ENCODE measurements at places on chromosomes 13 and 19. TPM values are rescaled to one million over a fixed set of nuclear protein-coding genes. Genes with fewer than 3 reads are reported as not detected.

The S1PR5 gene
- total RNA-seq = 0.74 TPM

DNA sequence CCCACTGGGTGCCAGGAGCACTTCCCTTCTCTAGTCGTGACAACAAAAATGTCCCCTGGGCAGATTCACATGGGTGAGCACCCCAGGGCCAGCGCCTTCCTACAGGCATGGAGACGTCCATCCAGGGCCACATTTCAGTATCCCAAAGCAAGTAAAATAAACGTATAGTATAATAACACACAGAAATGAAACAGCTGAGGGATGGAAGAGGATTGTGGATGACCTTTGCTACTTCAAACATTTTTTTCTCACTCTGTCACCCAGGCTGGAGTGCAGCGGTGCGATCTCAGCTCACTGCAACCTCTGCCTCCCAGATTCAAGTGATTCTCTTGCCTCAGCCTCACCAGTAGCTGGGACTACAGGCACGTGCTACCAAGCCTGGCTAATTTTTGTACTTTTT is 28.2 kb downstream of the CILP2 start:
- no peak for DNase-seq

DNA sequence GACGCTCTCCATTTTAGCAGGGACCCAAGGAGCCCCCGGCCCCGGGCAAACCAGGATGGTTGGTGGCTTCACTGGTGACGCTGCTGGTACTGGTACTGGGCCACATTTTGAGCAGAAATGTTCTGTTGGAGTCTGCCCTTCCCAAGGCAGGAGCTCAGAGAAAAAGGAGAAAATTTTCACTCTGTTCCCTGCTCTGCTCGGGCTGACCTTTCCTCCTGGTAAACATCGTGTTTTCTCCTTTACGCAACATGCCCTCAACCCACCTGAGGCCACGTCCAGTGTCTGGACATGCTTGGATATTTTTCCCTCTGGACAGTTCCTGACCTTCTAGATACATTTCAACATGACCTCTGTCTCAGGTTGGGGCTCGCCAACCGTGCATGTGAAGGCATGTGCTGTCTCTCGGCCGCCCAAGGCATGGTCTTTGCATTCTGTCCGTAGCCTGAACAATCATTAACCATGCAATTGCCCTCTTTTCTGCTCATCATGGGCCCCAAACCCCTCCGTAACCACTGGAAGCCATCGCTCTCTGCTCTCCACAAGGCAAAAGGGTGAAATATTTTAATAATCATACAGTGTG is 115.2 kb upstream of the PEG3 start:
- DNase-seq = no peak

DNA sequence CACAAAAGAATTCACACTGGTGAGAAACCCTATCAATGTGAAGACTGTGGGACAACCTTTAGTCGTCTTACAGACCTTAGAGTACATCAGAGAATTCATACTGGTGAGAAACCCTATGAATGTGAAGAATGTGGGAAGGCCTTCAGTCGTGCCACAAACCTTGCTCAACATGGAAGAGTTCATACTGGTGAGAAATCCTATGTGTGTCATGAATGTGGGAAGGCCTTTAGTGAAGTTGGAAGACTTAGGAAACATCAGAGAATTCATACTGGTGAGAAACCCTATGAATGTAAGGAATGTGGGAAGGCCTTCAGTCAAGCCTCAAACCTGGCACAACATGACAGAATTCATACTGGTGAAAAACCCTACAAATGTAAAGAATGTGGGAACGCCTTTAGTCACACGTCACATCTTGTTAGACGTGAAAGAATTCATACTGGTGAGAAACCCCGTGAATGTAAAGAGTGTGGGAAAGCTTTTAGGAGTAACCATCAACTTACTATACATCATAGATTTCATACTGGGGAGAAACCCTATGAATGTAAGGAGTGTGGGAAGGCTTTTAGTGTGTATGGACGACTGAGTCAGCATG is 24.0 kb upstream of the ZNF573 start:
- DNase-seq = no peak

GRCh38 chr19:46081928-46082727 is 41.3 kb upstream of the IGFL4 start:
- DNase-seq = no peak

DNA sequence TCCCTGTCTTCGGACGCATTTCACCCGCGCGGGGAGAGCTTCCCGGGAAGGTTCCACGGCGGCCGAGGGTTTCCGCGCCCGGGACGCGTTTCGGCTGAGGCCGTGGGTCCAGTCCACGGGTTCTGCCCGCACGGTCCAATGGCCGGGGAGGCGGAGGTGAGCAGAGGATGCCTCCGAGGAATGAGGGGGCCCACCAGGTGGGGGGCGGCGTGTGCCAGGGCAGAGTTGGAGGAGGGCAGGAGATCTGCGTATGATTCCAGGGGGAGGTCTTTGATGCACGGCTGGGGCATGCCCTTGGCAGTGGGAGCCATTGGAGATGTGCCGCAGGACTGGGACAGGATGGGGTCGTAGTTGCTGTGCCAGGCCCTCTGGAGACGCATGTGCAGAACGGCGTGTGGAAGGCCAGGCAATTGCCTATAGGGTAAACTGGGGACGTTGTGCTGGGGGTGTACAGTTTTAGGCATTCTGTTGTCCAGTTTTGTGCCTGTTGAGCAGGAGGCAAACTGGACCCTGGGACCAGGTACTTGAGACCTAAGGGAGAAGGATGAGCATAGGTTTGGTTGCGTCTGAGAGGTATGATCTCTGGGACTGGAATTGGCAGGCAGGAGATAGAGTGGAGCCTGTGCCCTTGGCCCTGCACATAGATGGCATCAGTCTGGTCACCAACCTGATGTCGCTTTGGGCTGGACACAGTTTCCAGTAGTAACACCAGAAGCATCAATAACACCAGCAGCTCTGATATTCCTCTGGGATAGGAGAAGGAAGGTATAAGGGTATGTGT is 751 bp downstream of the ZNF584 start:
- no peak for DNase-seq

DNA sequence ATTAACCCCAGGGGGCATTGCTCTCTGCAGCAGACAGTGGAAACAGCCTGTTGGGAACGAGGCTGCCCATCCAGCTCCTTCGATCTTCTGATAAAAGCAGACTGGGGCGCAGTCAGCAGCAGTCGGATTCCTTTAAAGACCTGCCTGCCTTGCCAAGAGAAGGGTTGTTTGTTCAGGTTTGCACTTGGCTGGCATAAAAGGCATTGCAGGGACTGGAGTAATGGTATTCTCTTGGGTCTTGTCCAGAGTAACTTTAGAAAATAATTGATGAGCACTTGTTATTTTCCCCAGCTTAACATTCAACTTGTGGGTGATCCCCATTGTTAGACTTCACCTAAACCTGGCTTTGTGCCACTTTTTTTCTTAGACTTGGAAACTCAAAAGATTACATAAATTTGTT is 67.3 kb upstream of the SLC10A2 start:
- no peak for DNase-seq

The PCDH17 gene
- 22.0 TPM for total RNA-seq

DNA sequence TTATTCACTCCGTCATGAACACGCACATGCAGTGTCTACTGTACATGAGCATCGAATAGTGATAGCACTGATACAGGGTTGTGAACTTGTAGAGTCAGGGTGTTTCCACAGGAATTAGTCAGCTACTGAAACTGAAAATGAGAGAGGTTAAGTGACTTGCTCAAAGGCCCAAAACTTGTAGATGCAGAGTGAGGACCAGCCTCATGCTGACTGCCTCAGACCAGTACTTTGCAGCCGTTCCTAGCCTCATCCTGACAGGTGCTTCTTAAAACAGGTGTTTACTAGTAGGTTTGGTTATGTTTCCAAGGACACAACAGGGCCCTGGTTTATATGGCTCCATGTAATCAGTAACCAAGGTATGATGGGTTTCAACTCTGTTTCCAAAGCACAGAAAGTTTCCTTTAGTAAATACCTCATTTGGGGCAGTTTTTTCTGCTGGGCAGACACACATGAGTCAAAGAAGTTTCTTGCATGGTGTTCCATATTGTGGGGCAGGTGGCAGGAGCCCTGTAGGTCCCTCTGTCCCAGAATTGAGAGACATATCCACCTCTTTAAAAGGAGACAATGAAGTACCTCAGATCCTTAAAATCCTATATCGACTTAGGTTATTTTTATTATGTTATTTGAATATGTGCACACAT is 16.0 kb downstream of the FGF9 start:
- no peak for DNase-seq

The SCGB2B2 gene
- total RNA-seq = 4.6 TPM

DNA sequence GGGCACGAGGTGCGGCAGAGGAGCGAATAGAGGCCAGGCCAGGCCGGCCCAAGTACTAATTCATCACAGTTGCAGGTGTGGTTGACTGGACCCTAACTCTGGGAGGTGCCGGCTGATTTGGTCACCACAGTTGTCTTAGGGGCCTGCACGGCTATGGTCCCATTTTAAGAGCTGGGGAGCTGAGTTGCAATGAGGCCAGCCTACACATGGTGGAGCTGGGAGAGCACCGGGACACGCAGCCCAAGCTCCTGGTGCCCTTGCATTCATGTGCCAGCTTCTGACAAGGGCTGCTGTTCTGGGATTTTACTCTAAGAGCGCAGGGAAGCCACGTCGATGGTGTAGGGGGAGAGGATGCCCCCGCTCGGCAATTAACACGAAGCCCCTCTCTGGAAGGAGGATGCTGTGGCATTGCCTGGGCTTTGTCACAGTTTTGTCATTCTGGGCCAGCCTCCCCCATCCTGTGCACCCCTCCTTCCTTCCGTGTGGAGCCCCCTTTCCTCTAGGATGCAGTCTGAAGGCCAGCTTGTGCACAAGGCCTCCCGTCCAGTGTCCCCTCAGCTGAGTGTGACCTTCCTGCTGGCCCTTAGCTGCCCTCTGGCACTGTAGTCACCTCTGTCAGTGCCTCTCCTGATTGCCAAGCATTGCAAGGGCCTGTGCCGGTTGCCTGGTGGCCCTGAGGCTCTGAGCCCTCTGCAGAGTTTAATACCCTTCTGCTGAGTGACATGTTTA is 109.4 kb upstream of the C1QTNF9B start:
- DNase-seq = no peak

The MRI1 gene
- 33.2 TPM for total RNA-seq

The CAMSAP3 gene
- 36.9 TPM for total RNA-seq

The STXBP2 gene
- total RNA-seq = 136 TPM

The COPE gene
- 188 TPM for total RNA-seq
